ENCODE measurements at places on chromosomes 5 and 9. TPM values are rescaled to one million over a fixed set of nuclear protein-coding genes. Genes with fewer than 3 reads are reported as not detected.

Gene ARID3C
- total RNA-seq: 0.63 TPM

Gene SPAG8
- 4.1 TPM for total RNA-seq

Gene SPATA6L
- 13.8 TPM for total RNA-seq

Gene ECM2
- 2.2 TPM for total RNA-seq

Gene PCDH1
- 55.4 TPM for total RNA-seq

Gene SV2C
- 1.9 TPM for total RNA-seq

Gene SLC6A18
- not detected for total RNA-seq

Gene GHR
- 2.2 TPM for total RNA-seq
